ENCODE measurements at places on chromosomes 7 and 10.
A peak's percentile ranks its signal among the peaks of the same experiment; 100 is the strongest.

DNA sequence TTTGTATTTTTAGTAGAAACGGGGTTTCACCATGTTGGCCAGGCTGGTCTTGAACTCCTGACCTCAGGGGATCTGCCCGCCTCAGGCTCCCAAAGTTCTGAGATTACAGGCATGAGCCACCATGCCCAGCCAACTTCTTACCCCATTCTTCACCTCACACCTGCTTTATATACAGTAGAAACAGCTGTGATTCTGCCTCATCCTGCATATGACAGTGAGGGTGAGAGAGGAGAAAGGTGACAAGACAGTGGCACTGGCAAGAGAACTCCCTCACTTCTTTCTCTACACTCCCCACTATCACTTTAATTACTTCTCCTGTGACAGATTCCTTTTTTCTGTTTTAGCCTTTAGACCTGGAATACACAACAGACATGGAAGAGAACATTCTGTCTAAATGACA lies 61.8 kb upstream of the CAPZA2 start:
- no peak for DNase-seq

- DNase-seq, result no peak
Observed at GRCh38 chr10:86506499-86506898, 15.1 kb downstream of the WAPL start.

- DNase-seq, result no peak
Observed at GRCh38 chr10:24674892-24675632, 48.6 kb downstream of the ARHGAP21 start.

GRCh38 chr7:44977959-44978335 lies 868 bp downstream of the MYO1G start:
- DNase-seq, result no peak

- peak; percentile 84 for DNase-seq
Observed at GRCh38 chr10:118698421-118698820, 56.3 kb downstream of the CACUL1 start.

GRCh38 chr7:33192695-33193291 lies 63.4 kb downstream of the BBS9 start:
- no peak for DNase-seq

DNA sequence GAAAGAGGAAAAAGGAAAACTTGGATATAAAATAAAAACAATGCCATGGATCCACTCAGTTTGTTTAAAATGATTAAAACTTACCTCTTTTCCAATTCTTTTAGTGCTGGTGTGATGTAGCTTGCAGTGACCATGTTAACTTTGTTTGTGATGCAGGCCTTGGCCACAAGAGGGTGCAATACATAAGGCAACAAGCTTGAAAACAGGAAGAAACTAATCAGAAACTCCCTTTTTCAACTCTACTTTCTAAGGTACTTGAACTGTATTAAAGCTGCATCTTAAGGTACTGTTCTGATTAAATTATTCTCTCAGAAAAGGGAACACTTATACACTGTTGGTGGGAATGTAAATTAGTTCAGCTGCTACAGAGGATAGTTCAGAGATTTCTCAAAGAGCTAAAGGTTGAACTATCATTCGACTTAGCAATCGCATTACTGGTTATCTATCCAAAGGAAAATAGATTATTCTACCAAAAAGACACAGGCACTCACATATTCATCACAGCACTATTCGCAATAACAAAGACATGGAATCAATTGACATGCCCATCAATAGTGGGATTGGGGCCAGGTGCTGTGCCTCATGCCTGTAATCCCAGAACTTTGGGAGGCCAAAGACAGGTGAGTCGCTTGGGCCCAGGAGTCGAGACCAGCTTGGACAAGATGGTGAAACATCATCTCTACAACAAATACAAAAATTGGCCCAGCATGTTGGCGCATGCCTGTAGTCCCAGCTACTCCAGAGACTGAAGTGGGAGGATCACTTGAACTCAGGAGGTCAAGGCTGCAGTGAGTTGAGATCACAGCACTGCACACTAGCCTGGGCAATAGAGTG lies 50.9 kb downstream of the AASS start:
- DNase-seq, result peak; percentile 58

DNA sequence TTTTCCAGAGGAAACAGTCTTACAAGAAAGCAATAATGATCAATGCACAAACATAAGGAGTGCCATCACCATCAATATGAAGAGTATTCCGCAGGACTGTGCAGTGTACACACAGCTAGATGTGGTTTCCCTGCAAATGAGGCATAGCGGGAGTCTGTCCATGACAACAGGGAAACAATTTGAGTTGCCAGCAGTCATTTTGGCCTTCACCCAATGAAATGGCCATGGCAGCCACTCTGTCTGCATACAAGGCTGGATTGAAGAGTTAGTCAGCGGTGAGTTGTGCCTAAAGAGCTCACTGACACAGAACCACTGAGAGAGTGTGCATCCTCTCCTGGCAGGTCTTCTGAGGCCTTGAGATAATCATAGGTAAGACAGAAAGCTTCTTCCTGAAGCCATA lies 303.3 kb downstream of the IPMK start:
- DNase-seq, result no peak

DNA sequence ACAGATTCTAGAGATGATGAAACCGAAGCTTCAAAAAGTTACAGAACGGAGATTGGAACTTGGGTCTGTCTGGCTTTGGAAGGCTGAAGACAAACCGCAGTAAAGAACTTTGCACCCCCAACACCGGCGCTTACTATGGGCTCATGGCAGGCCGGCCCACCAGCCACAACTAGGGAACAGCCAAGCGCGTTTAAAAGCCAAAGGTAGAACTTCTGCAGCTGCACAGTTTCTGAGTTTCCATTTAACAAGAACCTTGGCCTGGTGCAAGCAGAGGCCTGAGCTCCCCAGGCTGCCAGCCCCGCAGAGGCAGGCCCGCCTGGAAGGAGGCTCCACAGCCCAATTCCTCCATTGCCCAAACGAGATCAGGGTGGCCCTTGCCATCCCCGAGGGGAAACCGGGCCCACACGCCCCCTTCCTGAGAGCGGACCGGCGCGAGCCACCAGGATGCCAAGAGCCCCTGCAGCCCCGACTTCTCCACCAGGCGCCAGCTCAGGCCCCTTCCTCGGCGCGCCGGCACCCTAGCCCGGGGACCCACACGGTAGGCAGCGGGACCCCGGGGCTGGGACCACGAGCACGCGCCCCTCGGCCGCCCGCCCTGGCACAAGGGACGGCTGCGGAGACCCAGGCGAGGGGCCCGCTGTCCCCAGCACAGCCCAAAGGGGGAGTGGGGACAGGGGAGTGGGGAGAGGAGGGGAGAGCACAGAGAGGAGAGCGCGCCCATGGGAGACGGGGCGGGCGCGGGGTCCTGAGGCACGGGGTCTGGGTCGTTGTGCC lies 566 bp downstream of the MAD1L1 start:
- DNase-seq, result no peak

DNA sequence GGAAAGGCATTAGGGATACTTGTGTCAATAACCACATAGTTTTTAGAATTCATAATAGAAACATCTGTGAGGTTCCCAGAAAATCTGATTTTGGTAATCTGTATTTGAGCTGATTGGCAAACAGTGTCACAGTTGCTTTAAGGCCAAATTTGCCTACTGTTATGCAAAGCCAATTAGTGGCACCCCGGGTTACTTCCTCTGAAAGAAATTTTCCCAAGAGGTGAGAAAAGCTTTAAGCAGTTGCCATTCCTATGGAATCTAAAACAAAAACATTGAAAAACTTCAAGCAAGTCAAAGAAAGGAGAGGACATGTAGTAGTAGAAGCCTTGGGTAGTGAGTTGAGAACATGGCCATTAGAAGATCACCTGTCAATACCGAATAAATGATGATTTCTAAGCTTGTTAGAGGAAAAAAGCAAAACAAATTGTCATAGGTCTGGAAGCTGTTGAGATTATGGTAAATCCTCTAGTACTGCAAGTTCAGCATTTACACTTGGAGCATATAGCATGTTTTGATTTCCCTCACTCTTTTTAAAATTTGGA lies 176.8 kb downstream of the TWIST1 start:
- DNase-seq, result no peak

Measured in stimulated activated CD4-positive, alpha-beta T cell treated with anti-CD3 and anti-CD28 coated beads, Interleukin-1b, Interleukin-23, amount 100 ng/mL, for 48 hours (primary cell).